Naive B cell (primary cell): ENCODE measurements at places on chromosomes 13 and 19. TPM values are rescaled to one million over a fixed set of nuclear protein-coding genes. Genes with fewer than 3 reads are reported as not detected.

The MCEMP1 gene
- not detected for polyA plus RNA-seq

The UQCR11 gene
- 358 TPM for polyA plus RNA-seq

The PDE4C gene
- polyA plus RNA-seq = not detected

The ZNF486 gene
- polyA plus RNA-seq = 8.0 TPM

The CCDC122 gene
- polyA plus RNA-seq = 8.7 TPM

The GARIN5B gene
- not detected for polyA plus RNA-seq

The OR7D2 gene
- polyA plus RNA-seq = not detected
